ENCODE measurements at places on chromosomes 5 and 9.

GRCh38 chr5:103126557-103126956, 6.5 kb downstream of the PPIP5K2 start:
- DNase-seq: no peak

- no peak for DNase-seq
Measured at GRCh38 chr9:91755761-91756509, 194.1 kb downstream of the ROR2 start.

GRCh38 chr5:174801798-174802197, 77.4 kb downstream of the MSX2 start:
- DNase-seq: no peak

GRCh38 chr5:1294835-1295649, at the start of gene TERT:
Gene TERT, minus strand, starts transcription at chr5:1295068. Its CDS starts 79 bp downstream, at chr5:1294989.
- no peak for DNase-seq

GRCh38 chr5:33737697-33738096, 154.1 kb downstream of the ADAMTS12 start:
- no peak for DNase-seq

DNA sequence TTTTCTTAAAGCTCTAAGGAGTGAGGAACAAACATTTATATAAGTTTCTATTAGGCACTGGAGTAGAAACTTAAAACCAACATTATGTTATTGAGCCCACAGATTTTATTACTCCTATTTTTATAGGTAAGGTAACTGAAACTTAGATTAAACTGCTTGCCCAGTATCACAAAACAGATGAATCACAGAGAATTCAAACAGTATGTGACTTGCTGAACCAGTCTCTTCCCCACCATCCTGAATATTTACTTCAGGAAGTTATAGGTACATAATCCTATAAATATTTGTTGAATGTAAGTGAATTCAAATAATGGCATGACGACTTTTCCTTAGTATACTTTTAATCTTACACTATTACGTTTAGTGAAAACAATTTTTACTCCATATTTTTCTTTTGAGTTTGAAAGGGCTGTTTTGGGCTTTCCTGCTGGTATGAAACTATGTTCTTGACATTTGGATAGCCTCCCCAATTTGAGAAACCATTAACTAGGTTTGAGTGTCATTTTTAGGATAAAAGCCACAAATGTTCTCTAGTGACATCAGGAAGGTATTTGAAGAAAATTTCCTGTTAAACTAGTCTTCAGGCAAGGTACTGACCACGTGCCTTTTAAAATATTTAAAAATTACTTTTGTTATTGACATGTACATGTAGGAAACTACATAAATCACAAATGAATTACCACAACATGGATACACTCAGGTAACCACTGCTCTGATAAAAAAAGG, 39.3 kb downstream of the PRRC1 start:
- peak; percentile 66 for DNase-seq

DNA sequence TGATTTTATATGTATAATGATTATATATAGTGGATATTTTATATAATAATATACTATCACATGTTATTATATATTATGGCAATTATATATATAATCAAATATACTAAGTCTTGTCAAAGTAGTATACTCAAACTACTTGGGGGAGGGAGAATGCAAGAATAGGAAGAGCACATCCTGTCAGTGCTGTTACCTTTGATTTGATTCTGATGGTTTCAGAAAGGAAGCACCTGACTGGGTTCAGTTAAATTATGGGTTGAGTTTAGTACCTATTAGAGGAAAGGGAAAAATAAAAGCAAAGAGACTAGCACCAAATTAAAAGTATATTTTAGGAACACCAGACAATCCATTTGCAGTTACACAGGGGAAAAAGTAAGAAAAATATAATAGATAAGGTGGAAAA, 107.6 kb downstream of the GRIA1 start:
- no peak for DNase-seq

- no peak for DNase-seq
Measured at GRCh38 chr5:145944328-145944727, 8.0 kb downstream of the SH3RF2 start.

DNA sequence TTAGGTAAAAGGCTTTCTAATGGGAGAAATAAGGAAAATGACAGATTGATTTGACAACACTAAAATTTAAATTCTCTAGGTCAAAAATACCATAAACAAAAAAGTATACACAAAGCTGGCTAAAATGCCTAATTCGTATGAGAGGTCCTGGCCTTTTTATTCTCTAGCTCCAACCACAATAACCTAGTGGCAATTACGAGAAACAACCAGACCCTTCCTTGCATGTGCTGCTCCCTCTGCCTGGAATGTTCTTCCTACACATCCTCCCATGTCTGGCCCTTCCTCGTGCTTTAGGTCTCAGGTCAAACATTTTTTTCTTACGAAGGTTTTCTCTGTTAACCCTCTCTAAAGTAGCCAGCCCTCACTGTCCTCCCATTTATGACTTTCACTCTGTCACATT, 176.4 kb upstream of the PLPPR1 start:
- DNase-seq: no peak

DNA sequence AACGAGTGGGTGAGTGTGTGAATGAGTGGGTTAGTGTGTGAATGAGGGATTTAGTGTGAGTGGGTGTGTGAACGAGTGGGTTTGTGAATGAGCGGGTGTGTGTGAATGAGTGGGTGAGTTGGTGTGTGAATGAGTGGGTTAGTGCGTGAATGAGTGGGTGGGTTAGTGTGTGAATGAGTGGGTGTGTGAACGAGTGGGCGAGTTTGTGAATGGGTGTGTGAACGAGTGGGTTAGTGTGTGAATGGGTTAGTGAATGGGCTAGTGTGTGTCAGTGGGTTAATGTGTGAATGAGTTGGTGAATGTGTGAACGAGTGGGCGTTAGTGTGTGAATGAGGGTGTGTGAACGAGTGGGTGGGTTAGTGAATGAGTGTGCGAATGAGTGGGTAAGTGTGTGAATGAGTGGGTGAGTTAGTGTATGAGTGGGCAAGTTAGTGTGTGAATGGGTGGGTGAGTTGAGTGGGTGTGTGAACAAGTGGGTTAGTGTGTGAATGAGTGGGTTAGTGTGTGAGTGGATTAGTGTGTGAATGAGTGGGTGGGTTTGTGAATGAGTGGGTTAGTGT, 39.6 kb downstream of the NKD2 start:
- no peak for DNase-seq

DNA sequence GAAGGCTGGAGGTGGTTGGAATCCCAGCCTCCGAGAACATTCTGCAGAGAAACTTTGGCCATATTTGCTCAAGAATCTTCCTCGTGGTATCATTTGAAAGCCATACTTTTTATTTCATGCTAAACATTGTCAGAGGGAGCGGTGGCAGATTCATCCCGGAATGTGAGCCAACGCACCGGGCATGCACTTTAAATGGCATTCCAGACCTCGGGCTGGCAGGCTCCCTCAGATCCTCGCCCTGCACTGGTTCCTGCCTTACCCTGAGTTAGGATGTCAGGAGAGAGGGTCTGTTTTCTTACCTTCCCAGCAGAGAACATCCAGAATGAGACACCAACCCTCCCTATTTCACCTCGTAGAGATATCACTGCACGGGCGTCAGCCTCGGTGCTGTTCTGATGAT, 33.8 kb downstream of the GDNF start:
- DNase-seq: no peak

DNA sequence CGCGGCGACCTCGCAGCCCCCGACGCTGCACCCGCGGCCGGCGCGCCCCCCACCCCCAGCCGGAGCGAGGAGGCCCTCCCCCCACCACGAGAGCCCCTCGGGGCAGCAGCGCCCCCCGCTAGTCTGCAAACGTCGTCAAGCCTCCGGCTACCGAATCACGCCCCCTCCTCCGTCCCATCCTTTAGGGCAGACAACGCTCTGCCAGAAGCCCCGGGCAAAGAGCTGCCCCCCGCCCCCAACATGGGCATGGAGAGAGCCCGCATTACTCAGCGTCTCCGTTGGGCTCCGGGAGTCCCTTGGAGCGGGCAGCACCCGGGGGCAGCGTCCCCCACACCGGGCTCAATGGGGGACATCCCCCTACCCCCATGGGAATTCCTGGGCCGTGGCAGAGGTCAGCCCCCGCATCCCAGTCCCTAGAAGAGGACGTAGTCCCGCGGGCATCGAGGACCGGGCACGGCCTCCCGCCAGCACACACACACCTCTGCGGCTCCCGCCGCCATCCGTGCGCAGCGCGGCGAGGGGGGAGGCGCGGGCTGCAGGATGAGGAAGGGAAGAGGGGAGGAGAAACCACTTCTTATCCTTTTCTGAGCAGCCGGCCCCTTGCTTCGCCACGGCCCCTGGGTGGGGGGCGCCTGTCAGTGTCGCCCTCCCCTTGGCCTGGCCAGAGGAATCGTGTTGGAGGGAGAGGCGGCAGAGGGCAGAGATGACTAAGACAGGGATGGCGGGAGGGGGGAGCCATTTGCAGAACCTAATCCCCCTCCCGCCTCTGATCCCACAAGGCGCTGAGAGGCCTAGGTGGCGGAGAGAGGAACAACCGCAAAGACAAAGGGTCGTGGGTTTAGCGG, 750 bp downstream of the DNM1 start:
- DNase-seq: no peak

- peak; percentile 48 for DNase-seq
Measured at GRCh38 chr9:116979456-116979855, 292.4 kb downstream of the TRIM32 start.

DNA sequence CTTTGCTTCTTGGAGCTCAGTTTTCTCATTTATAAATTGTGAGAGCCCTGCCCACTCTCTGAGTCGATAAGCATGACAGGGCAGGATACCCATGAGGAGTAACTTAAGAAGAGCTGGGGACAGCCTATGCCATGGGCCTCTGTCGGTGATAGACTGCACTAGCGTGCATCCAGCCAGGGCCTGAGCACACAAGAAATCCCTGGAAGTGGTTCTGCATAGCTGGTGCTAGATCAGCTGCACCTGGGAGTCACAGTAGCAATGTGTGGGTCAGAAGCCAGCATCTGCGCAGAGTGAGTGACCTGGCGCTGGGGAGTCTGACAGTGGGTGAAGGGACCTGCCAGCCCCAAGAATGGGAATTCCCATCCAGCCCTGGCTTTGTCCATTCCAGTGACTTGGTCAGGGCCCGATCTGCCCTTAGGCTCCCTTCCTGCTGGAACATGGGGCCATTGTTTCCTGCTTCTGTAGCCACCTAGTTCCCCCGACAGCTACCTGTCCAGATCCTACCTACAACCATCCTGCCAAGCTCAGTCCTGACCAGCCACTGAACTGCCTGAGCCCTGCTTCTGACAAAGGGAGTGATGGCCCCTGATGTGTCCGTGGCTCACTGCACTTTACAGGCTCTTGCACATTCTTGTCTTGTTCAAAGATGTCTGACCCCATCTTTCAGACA, 35.9 kb upstream of the NANS start:
- DNase-seq: no peak

DNA sequence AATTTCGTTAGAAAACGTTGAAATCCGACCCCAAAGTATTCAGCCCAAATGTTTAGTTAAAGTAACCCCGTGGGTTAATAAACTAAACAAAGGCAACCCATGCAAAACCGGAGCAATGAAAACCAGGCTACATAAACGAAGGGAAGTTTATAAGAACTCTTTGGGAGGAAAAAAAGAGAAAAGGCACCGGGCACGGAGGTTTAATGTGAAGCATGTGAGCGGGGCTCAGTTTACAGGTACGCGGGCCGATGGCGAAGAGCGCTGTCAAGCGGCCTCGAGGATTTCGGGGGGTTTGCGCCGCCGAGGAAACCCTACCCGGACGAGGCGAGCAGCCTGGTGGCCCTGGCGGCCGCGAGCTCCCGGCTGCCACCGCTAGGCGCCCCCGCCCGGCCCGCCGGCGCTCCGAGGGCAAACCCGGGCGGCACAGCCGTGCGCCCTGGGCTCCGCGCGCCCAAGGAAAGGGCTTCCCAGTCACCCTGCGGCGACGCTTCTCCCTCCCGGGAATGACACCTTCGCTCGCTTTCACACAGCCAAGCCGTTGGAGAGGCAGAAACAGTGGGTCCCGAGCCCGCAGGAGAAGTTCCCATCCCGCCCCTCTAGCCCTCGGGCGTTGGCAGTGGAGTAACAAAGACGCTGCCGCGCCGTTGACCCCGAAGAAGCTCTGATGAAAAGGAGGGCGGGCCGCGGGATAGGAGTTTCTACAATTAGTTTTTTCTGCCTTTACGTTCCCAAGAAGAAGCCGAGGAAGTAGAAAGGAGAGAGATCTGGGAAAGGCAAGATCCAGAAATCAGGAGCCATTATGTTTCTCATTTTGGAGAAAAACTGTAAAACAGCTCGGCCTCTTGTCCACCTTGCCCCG, 126.0 kb downstream of the TMEM174 start:
- peak; percentile 28 for DNase-seq

DNA sequence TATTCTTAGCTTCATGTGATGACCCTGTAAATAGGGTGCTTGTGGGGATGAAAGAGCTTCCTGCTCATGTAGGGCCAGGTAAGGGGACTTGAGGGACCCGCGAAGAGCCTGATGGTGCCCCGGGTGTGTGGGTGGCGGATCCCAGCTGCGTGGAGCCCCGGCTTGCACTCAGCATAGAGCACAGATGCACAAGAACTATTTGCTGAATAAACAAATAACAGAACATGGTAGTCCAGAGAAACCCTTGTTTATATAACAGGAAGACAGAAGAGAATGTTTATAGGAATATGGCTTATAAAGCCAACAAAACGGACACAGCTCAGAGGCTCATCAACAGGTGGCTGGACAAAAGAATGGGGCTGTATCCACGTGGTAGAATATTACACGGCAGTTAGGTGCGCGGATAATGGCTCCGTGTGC, 106.9 kb upstream of the COL5A1 start:
- no peak for DNase-seq

GRCh38 chr9:27601396-27601795, 28.1 kb upstream of the C9orf72 start:
- no peak for DNase-seq

GRCh38 chr5:68332556-68332955, 117.0 kb downstream of the PIK3R1 start:
- peak; percentile 48 for DNase-seq

DNA sequence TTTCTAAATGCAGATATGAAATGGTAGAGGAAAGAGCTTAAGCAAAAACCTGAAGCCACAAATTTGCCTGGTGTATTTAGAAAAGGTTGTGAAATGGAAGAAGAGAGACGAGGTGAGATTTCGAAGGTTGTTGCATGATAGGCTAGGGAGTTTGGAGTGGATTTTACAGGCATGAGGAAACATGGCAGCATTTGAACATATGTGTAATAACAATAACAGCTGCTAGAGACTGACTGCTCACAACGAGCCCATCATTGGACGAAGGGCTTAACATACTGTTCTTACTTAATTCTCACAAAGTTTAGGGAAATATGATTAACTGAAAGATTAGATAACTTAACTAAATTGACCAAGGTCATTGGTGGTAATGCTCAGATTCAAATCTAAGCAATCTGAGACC, 108.1 kb downstream of the JAKMIP2 start:
- no peak for DNase-seq

GRCh38 chr5:142472306-142472951, 147.6 kb upstream of the SPRY4 start:
- peak; percentile 95 for DNase-seq

GRCh38 chr5:27708534-27708933, 670.1 kb upstream of the CDH9 start:
- peak; percentile 56 for DNase-seq

GRCh38 chr9:87537625-87538024, 40.0 kb downstream of the DAPK1 start:
- DNase-seq: no peak

All from epithelial cell of esophagus (primary cell).